ENCODE measurements at places on chromosomes 5 and 9.

GRCh38 chr9:129141066-129142041, 30.1 kb downstream of the PTPA start:
- DNase-seq = peak; percentile 44

DNA sequence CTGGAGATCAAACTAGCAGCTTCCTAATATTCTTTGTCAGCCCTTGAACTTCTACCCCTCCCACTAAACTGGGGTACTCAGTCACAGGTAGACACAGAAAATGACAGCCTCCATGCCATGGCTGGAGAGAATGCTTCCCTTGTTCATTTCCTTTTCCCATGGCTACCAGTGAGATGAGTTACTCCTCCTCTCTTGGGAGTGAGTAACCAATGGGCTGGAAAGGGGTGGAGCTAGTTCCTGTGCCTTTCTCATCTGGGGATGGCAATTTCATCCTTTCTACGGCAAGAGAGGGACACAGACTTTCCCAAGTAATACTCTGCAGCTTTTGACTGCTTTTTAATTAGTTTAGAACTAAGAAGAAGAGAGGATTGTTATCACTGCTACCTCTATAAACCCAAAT, 1045.6 kb upstream of the WWC1 start:
- no peak for DNase-seq

DNA sequence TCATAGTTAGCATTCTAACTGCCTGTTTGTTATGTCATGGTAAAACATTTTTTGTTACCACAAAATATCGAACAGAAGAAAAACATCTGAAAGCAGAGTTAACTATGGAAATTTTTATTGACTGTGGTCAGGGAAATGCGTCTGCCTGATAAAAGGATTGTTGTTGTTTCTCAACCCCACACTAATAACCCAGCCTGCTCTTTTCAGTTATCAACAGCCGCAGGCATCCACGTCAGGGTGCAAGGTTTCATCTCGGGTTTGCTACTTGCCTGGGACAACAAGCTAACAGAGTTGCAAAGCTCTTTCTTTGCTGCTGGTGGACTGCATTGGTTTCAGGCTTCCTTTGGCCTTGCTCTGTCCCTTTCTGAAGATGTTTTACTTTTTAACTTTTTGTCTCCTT, 969.2 kb downstream of the CDH18 start:
- DNase-seq = no peak

GRCh38 chr5:9054821-9055589, 490.9 kb downstream of the SEMA5A start:
- DNase-seq = no peak

- DNase-seq = no peak
Measured at GRCh38 chr9:95077053-95077765, 240.3 kb downstream of the FANCC start.

DNA sequence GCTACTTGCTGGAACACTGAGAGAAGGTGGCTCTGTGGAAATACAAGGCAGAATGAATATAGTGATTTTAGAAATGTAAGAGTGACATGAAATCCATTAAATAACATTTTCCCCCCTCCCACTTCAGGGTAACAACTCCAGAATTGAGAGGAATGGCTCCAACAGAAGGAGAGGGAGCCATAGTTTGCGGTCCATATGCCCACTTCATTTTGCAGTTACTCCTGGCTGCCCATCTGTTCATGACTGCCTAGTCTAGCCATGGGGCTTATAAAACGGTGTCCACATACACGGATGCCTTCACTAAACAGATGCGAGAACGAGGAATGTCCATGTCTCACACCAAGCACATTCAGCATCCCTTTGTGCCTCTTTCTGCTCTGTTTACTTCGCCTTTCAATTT, 186.7 kb downstream of the TMEM38B start:
- DNase-seq = no peak

GRCh38 chr5:137395011-137395755, 103.9 kb downstream of the SPOCK1 start:
- no peak for DNase-seq

DNA sequence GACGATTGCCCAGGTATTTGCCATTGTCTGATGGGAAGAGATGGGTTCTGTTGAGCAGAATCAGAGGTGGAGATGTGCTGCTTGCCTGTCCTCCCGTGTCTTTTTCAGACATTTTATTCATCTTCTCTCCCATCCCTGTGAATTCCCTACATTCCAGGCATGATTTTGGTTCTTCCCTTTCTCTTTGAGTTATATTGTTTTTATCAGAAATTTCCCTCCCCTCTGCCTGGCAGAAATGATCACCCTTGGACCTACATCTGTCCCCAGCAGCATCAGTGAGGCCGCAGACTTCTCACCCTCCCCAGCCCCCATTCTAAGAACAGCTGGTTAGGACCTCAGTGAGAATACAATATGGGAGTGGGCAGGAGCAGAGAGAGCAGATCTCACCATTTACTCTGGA, 640.2 kb downstream of the CCDC171 start:
- DNase-seq = no peak

- DNase-seq = no peak
Measured at GRCh38 chr5:176366232-176366894, 1.1 kb downstream of the ARL10 start.

DNA sequence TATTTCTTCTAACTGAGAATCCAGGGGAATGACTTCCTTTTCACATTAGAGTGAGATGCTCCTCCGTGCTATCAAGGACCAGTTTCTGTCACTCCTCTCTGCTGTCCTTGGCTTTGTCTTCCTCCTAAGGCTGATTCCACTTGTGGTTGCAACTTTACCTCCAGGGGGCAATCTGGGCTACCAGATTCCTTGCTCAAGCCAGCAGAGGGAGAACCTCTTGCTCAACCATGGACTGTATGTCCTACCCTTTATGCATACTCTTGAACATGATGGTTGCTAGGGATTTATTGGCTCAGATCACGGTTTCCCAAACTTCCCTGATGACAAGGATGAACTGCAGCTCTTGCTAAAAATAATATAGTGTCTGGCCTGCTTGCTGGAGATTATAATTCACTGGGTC, 24.0 kb downstream of the NNT start:
- DNase-seq = peak; percentile 43

GRCh38 chr5:96094904-96095303, 133.3 kb upstream of the ELL2 start:
- no peak for DNase-seq

DNA sequence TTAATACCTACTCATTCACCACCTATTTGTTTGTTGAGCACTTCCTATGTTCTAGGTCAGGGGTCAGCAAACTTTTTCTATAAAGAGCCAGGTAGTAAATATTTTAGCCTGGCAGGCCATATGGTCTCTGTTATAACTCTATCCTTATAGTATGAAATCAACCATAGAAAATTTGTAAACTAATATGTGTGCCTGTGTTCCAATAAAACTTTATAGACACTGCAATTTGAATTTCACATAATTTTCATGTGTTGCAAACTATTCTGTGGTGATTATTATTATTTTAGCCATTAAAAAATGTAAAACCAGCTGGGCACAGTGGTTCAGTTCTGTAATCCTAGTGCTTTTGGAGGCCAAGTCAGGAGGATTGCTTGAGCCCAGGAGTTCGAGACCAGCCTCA, 78.8 kb upstream of the GRHPR start:
- no peak for DNase-seq

DNA sequence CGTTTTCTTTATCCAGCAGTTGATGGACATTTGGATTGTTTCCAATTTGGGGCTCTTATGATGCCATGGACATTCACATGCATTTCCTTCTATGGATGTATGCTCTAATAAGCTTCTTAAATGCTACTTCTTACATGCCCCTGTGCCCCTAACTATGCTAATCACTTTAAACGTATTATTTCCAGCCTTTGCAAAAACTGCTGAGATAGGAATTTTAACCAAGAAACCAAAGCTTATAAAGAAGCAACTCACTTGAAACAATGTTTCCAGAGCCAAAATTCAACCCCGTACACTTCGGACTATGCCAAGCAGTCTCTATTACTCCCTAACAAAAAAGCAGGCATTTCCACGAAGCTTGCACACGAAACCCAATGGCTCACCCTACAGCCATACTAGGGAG, 545.6 kb upstream of the WWC1 start:
- no peak for DNase-seq

DNA sequence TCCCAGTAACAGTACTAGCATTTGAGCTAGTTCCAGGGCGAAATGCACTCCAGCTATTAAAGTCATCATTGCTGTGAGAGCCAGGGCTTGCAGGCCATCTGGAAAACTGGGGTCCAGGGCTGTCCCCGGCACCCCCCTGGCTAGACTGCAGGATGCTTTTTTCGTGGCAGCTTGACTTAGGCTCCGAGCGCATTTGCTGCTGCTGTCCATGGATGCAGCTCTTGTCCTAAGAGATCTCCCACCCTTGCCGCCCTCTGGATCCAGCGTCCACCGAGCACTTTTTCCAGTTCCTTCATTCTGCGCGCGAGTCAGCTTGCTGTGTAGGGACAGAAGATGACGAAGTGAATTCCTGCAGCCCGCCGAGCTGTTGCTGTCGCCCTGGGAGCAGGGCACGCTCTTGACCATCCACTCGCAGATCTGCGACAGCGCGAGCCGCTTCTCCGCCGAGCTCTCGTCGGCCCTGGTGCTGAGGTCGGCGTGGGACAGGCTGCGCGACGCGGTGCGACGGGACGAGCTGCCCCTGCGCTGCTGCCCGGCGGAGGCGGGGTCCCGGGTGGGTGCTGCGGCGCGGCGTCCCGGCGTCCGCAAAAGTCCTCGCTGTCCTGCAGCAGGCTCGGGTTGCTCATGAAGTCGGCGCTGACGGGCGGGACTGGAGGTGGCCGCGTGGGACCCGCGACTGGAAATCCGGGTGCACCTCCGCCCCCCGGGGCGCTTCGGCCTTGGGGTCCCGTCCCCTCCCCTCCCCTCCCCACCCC, 30.7 kb downstream of the OR2V1 start:
- DNase-seq = no peak

GRCh38 chr5:6606884-6607558, 25.8 kb downstream of the NSUN2 start:
- no peak for DNase-seq

DNA sequence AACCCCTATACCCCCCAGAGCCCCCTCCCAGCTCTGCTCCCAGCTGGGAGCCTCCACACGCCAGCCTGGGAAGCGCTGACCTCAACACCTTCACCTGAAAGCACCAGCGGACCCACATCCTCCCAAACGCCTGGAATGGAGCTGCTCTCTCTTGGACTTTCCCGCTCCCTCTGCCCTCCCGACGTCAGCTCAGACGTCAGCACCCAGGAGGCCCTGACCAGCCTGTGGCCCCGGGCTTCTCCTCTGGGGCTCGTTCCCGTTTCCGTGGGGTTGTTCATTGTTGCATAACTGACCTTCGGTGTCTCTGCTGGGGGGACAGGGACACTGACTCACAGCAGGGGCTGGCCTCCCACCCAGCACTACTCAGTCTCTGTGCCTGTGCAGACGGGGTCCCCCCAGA, 35.0 kb upstream of the SLC6A3 start:
- no peak for DNase-seq

GRCh38 chr5:80919678-80920196, 40.4 kb upstream of the RASGRF2 start:
- no peak for DNase-seq

DNA sequence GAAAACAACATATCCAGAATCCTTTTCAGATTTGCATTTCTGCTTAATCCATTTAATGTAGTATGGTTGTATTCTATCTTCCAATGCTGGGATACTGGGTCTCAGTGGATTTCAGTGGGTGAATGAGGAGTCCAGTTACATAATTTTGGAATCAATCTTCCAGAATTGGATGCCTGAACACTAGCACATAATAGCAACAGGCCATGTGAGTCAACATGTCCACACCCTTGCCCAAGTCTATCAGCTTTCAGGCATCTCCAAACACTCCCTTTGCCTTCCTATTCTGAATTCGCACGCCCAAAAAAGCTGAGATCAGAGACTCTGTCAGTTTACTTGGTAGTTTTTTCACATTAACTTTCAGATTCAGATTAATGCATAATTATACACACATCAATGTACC, 202.6 kb downstream of the TSSK1B start:
- no peak for DNase-seq

- DNase-seq = no peak
Measured at GRCh38 chr9:132677976-132678375, 7.7 kb downstream of the GTF3C4 start.

DNA sequence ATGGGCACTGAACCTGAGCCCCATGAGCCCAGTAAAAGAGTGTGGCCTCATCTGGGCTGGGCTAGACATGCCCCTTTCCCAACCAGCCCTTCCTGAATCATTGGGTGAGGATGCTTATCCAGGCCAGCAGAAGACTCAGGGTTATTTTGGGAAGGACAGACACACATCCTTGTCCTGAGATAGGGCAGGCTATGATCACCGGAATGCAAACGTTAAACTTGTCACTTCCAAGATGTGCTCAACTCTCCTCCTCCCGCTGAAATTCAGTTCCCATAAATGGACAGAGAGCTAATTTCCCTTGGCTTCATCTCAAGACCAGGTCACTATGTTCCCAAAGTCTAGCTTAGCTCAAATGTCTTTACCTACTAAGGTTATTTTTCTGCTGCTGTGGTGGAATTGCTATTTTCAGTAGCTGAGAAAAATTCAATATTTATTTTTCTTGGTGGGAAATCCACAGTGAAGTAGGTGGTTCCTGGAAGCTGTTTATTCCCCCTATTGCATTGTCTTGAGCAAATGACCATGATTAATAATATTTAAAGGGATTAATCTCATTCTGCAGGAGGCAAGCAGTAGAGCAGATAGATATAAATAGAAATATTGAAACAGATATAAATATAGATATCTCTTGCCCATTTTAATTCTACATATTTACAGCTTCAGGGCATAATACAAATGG, 70.0 kb downstream of the NXNL2 start:
- no peak for DNase-seq

GRCh38 chr5:77986261-77986660, 210.1 kb upstream of the TBCA start:
- DNase-seq = no peak

DNA sequence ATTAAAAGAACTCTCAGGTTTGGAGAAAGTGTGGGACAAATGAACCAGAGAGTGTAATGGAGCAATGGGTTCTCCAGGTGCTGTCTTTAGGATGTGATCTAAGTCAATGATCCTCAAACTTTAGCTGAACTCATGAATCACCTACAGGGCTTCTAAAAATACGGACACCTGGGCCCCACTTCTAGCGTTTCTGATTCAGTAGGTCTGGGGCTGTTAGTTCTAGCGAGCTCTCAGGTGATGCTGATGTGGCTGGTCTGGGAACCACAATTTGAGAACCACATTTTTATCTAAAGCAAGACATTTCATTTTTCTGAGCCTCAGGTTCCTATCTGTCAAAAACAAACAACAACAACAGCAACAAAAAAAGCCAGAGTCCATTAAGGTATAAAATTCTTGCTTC, 35.1 kb upstream of the PCA3 start:
- DNase-seq = no peak

DNA sequence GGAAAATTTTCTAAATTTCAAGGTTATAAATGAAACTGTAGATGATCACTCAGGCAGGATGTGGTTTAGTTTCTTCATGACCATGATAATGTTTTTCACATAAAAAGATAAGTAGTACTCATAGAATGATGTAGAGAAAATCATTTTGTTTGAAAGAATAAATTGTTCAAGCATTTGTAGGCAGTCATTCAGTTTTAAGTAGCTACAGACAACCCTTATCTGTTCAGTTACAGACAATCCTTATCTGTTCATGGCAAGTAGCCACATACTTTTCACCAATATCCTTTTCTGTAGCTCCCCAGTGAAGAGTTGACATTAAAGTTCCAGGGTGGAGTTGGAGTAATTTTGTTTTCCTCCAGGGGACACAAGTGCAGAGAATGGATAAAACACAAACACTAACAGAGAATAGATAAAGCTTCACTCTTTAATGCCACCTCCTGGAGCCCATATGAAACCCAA, 278.1 kb upstream of the TNC start:
- DNase-seq = no peak
